ENCODE measurements at places on chromosomes 4 and X.

GRCh38 chr4:70008771-70009170, 13.0 kb downstream of the STATH start:
- no peak for DNase-seq

GRCh38 chr4:139940600-139940999, 213.4 kb downstream of the MAML3 start:
- DNase-seq = no peak

DNA sequence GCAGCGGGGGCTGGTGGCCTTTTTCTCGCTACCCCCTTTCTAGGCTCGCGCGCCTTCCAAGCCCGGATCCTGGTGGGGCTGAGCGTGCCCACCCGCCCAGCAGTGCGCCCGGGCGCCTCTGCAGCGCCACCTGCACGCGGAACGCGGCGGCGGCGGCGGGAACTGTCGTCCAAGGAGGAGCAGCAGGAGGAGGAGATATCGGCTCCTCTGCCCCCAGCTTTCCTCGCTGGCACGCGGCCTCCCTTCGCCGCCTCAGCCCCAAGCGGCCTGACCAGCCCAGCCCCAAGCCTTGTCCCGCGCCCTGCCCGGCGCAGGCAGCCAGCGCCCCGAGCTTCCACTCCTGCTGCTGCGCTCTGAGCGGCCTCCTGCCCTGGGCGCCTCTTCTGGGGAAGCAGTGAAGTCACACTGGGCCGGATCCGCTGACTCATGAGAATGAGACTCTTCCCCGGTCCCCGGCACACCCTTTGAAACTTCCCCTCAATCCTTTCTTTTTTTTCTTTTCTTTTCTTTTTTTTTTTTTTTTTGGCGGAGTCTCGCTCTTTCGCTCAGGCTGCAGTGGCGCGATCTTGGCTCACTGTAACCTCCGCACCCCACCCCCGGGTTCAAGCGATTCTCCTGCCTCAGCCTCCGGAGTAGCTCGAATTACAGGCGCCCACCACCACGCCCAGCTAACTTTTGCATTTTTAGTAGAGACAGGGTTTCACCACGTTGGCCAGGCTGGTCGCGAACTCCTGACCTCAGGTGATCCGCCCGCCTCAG, 10.6 kb upstream of the ELF4 start:
- peak; percentile 73 for DNase-seq

DNA sequence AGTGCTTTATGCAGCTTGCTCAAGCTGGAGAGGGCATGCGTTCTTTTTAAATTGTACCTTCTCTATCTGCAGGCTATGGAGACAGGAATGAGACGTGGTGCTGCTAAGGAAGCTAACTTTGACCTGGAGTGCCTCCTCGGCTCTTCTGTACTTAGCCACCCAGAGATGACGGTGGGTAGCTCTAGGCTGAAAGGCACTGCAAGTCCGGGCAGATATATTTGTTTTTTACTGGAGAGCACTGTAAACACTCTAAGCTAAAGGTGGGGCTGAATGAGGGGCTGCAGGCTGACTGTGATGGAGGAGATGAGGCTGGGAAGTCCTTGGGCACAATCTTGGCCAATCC, 12.1 kb downstream of the ELF4 start:
- no peak for DNase-seq

DNA sequence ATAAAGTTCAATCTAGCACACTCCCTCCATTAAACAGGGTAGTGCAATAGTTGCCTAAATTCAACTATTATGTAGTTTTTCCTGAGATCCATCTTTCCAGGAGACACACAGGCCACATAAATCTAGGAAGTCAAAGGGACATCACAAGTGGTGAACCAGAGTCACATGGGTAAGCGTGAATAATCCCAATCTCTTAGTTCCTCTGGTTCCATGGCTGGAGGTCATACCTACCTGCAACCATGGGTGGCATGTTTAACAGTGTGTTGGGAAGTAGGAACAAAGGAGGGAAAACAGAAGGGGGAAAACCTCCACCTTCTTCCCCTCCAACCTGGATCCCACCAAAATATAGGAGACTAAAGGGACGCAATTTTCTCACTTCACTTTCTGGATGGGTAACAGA, 2651.6 kb downstream of the ARAP2 start:
- no peak for DNase-seq

DNA sequence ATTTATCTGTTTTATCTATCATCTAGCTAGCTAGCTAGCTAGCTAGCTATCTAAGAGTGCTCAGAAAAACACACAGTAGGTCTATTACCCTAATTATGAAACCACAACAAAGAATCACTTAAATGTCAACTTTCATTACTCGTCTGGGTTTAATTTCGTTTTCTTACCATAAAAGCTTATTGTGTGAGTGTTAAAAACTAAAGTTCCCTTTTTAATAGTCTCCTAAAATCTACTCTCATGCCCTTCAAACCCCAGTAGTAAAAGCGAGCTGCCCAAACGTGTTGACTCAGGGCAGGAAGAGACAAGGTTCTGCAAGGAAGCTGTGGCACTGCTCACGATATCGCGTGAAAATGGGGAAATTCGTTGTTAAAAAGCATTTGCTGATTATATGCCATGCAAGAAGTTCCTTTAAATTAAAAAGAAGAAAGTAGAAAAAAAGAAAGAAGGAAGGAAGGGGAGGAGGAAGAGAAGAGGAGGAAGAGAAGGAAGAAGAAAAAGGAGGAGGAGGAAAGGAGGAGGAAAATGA, 595 bp downstream of the MBNL3 start:
- peak; percentile 7 for DNase-seq

DNA sequence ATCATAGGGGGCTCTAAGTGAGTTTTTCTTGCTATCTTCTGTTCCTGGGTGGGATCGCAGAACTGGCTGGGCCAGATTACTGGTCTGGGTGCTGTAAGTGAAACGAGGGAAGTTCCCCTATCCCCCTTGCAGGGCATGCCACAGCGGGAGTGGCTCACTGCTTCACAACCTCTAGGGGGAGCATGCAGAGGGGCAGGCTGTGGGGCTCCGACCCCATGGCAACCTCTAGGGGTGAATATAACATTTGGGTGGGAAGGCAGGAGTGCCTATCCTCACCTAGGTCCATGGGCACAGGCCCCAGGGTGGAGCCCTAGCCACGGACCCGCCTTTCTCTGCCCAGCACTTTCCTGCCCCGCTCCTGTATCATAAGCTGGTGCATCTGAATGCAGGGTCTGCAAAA, 1.7 kb upstream of the RRAGB start:
- no peak for DNase-seq
